ENCODE measurements at places on chromosomes 13 and 19.

- DNase-seq, result no peak
These were observed 26.2 kb upstream of the ATP8A2 start for GRCh38 chr13:25345576-25345975.

DNA sequence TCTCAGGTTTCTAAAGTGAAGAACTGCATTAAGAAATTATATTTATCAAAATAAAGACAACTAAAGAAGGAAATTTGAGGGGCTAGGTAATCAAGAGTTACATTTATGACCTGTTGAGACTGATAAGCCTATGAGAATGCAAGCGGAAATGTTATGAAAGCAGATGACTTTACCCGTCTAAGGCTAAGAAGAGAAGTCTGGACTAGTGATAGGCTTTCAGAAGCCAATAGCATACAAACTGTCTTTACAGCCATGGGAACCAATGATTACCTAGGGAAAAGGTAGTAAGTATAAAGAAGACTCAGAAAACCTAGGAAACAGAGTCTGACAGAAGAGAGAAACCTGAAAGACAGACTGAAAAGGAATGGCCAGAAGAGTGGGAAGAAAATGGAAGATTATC lies 11.2 kb downstream of the TSC22D1 start:
- DNase-seq, result no peak

GRCh38 chr19:3890591-3890990 lies 10.1 kb downstream of the ATCAY start:
- DNase-seq, result no peak

GRCh38 chr19:44598880-44599279 lies 14.5 kb upstream of the IGSF23 start:
- no peak for DNase-seq

DNA sequence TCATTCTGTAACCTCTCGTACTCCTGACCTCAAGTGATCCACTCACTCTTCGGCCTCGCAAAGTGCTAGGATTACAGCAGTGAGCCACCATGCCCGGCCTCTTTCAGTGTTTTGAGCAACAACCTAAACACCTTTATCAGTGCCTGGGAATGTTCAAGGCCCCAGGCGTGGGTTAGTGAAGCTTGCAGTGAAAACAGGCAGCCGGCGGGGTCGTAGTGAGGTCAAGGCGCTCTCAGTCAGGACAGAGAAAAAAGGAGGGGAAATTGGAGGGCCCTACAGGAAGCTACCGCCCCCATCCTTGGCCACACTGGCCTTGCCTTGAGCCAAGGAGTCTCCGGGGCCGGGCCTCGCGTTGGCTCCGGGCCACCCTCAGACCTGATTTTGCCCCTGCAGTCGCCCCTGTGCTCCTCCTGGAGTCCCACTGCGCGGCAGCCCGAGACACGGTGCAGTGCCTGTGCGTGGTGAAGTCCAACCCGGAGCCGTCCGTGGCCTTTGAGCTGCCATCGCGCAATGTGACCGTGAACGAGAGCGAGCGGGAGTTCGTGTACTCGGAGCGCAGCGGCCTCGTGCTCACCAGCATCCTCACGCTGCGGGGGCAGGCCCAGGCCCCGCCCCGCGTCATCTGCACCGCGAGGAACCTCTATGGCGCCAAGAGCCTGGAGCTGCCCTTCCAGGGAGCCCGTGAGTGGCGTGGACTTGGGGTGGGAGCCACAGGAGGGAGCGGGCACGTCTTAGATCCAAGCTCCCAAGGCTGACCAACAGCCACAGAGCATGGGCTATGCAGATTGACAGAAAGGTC lies 17.7 kb downstream of the MAG start:
- no peak for DNase-seq
